ENCODE measurements at places on chromosomes 3 and 15.
A peak's percentile ranks its signal among the peaks of the same experiment; 100 is the strongest.

DNA sequence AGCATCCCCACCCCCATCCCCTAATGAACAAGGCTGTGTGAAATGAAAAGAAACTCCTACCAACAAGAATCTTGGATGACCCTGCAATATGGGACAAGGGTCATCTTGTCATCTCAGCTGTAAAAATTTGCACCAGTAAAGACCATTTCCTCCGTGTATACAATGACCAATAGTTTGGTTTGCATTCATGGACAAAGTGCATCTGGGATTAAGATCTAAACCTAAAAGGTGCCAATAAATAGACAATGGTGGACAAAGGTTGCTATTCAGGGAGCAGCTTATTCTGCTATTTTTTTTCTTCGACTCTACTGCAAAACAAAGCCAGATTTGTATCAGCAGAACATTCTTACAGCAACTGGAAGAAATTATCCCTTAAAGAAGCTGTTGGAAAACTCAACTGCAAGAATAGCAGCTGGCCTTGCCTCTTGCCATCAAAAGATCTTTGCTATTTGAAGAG is 8.0 kb downstream of the MGLL start:
- no peak for DNase-seq

GRCh38 chr3:100333970-100334487 is 528 bp upstream of the NIT2 start:
- DNase-seq: no peak

- DNase-seq: no peak
These were observed 20.8 kb downstream of the CORO2B start for GRCh38 chr15:68599560-68600071.

- DNase-seq: no peak
These were observed 16.0 kb upstream of the PSMD6 start for GRCh38 chr3:64039332-64039731.

- no peak for DNase-seq
These were observed 7.8 kb downstream of the SCG5 start for GRCh38 chr15:32649342-32649741.

DNA sequence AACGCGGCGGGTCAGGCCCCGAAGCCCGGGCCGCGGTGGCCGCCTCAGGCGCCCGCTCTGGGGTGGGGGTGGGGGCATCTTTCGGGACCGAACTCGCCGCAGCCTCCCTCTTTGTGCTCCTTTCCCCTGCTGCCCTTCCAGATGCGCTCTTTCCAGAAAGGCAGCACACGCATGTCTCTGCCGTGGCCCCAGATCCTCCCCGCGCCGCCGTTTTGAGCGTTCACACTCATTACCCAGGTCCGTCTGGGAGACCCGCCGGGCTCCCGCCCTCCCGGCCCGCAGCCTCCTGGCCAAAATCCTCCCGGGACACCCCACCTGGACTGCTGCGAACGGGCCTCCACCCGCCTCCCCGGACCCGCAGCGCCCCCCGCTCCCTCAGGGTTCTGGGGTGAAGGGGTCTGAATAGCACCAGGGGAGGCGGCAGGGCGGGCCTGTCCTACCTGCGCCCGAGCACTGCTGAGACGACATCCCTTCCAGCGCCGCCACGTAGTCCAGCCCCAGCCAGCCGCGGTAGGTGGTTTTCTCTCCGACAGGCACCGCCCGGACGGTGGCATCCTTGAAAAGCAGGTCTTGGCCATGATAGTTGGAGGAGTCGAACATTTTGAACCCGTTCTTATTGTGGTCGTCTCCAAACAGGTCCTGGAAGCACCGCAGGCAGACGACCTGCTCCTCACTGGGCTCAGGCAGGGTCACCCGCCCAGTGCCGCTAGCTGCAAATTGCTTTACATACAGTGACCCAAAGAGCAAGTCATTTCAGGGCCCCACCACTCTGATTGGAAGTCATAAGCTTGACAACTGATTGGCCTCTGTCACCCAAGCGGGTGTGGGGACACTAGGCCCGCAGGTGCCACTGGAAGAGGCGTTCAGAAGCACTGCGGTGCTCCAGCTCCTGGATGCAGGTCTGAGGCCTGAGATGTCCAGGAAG is 25.9 kb downstream of the MELTF start:
- no peak for DNase-seq

- DNase-seq: no peak
These were observed 517.2 kb downstream of the FOXP1 start for GRCh38 chr3:71066356-71066755.

- no peak for DNase-seq
These were observed 17.7 kb downstream of the HEXA start for GRCh38 chr15:72358121-72358520.

DNA sequence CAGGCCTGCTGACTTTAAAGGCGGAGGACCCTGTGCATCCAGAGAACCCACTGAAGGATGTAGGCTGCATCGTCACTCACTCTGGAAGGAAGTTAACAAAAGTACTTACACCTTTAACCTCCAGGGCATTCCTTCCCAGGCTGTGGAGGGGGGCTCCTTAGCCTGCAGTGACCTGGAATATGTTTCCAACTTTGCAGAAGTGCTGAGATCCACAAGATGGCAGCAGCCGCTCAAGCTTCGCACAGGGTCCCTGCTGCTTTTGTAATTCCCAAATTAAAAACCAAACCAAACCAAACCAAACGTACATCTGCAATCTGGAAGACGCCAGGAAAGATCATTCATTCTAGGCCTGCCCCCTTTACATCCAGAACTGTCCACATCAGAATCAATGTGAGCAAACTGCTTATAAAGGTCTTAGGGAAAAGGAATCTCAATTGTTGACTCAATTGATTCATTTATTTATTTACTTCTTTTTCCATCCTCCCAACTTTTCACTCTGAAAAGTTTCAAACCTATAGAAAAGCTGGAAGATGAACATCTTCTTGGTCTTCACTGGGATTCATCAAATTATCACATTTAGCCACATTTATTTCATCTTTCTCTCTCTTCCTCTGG is 70.5 kb upstream of the KLHL25 start:
- no peak for DNase-seq

- DNase-seq: no peak
These were observed 319.6 kb downstream of the ZBTB20 start for GRCh38 chr3:114827495-114827894.

DNA sequence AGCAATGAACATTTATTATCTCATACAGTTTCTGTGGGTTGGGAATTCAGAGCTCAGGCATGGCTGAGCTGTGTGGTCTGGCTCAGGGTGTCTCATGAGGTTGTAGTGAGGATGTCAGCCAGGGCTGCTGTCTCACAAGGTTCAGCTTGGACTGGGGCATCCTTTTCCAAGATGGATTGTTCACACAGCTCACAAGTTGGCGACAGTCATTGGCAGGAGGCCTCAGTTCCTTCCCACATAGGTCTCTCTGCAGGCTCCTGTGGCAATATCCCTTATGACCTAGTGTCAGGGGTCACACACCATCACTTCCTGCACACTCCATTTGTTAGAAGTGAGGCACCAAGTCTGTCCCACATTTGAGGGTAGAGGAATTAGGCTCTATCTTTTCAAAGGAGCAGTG is 56.0 kb downstream of the RPLP1 start:
- DNase-seq: no peak

- DNase-seq: no peak
These were observed 236.8 kb downstream of the KLF13 start for GRCh38 chr15:31563421-31563820.

- DNase-seq: peak; percentile 56
These were observed 60.6 kb downstream of the CD200R1L start for GRCh38 chr3:112786002-112786590.

DNA sequence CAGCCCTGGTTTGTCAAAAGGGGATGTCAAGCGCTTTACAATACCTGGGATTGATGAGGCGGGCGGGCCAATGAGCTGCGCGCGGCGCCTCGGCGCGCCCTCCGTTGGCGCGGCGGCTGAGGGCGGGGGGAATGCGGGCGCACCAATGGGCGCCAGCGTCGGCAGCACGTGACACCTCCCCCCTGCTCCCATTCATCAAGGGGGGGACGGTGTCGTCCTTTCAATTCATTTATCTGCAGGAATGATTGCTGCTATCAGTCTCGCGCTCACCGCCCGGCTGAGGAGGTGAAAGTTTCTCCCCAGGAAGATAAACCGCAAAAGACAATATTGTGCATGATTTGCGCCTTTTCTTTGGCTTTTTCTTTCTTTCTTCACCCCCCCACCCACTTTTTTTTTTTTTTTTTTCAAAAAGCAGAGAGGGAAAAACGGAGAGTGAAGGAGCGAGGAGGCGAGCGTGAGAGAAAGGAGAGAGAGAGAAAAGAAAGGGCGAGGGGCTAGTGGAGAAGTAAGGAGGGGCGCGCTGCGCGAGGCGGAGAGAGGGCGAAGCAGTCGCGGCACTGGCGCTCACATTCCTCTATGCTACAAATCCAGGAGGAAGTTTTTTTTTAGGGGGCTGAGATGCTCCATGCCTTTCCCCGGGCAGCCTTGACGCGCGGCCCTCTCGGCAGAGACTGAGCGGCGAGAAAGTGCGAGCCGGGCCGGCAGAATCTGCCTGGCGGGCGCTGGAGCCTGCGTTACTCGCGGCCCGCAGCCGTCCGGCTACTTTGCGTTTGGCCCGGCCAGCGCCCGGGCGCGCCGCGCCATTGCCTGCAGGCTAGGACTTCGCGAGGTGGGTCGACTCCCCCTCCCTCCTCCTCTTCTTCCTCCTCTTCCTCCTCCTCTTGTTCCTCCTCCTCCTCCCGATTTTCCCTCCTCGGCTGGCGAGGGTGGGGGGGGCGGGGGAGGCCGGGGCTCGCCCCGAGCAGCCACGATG is at the start of gene ZIC1:
Gene ZIC1, plus strand, starts transcription at position 223 of the 973 bp plus-strand sequence. Its CDS starts 748 bp downstream, at position 971.
- DNase-seq: peak; percentile 79

GRCh38 chr3:131728898-131729642 is 226.3 kb upstream of the MRPL3 start:
- DNase-seq: no peak

DNA sequence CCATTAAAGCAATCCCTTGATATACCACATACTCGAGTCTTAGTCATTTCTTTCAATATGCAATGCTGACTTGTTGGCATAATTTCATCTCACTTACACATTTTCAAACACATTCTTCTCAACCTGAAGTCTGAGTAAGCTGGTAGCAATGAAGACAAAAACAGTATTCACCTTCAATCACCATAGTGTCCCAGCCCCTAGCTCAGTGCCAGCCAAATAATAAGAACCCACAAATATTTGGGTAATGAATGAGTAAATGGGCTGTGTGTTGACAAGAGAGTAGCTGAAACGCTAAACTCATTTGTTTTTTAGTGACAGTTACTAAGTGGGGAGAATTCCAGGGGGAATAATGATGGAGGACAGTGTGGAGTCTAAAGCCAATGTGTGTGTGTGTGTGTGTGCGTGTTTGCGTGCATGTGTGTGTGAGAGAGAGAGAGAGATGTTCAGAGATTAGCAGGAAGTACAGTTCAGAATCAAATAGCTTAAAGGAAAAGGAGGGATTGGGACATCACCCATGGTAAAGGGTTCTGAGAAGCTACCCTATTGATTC is 165.7 kb downstream of the GAP43 start:
- DNase-seq: peak; percentile 98

- DNase-seq: peak; percentile 47
These were observed 81.6 kb downstream of the LRRC49 start for GRCh38 chr15:70974004-70974832.

- DNase-seq: no peak
These were observed 240.1 kb downstream of the XXYLT1 start for GRCh38 chr3:195030791-195031321.

GRCh38 chr3:49940667-49941249 is 808 bp downstream of the RBM6 start:
- no peak for DNase-seq

- no peak for DNase-seq
These were observed 1036.1 kb downstream of the MCTP2 start for GRCh38 chr15:95267481-95267880.

- no peak for DNase-seq
These were observed 92.1 kb upstream of the CHD2 start for GRCh38 chr15:92807971-92808571.

DNA sequence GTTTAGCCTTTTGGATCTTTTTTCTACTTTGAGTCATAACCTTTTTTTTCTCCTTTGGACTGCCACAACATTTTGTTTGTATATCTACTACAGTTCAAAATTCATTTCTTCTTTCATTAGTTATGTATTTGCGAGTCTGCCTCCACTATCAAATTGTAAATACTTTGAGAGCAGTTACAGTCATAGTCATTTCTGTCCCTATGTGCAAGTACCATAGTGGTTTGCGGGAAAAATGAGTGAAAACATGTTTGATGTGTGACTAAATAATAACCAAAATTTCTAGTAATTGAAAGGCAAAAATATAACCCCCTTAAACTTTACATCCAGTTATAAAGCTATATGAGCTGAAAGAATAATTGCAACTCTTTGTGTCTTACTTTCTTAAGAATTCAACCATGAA is 45.8 kb upstream of the CCDC50 start:
- DNase-seq: no peak

DNA sequence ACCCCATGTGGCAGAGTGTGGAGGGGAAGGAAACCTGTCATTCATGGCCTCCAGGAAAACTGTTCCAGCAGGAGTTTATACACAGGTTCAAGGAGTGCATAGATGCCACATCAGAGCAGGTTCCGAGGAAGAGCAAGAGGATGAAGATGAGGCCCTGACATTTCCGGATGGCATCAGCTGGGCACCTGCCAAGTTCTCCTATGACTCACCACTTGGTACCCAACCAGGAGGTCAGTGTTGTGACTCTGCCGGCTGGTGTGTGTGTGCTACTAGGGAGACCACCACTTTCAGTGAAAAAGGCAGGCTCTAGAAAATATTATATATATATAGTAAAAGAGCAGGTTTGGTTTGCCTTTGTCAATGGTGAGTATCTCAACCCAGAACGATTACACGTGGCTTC is 69.3 kb downstream of the NTRK3 start:
- DNase-seq: no peak

GRCh38 chr3:133412183-133413132 is 12.6 kb downstream of the BFSP2 start:
- no peak for DNase-seq

DNA sequence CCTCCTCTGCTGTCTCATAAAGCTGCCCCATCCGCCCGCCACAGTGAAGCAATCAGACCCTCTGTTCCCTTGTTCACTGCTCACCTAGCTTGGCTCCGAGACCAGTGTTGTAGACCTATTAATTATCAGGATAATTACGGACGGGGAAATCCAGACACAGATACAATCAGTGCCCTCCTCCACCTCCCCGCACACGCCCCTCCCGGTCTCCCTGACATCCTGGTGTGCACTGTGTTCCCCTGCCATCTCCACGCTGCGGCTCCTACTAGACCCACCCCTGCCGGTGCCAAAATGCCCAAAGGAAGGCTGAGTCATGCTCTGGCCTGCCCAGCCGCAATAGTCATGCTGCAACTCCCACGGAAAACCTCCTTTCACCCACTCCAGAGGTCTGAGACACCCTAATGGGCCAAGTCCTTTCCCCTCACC is 277.3 kb upstream of the TLE3 start:
- no peak for DNase-seq
